ENCODE measurements at places on chromosomes 11 and 22. TPM values are rescaled to one million over a fixed set of nuclear protein-coding genes. Genes with fewer than 3 reads are reported as not detected.

DNA sequence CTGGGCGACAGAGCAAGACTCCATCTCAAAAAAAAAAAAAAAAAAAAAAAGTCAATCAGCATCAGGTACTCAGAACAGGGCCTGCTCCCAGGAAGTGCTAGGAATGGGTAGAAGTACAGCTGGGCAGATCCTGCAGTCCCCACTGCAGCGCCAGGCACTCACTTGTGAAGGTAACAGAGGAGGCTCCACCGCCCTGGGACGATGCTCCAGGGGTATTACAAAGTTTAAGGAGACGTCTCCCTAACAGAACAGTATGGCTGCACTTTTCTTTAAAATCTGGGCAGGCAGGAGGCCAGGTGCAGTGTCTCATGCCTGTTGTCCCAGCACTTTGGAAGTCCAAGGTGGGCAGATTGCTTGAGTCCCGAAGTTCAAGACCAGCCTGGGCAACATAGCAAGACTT lies 1449.0 kb downstream of the BRD1 start:
- no peak for DNase-seq

- DNase-seq = no peak
Observed at GRCh38 chr11:65444314-65445051, 21.9 kb downstream of the NEAT1 start.

DNA sequence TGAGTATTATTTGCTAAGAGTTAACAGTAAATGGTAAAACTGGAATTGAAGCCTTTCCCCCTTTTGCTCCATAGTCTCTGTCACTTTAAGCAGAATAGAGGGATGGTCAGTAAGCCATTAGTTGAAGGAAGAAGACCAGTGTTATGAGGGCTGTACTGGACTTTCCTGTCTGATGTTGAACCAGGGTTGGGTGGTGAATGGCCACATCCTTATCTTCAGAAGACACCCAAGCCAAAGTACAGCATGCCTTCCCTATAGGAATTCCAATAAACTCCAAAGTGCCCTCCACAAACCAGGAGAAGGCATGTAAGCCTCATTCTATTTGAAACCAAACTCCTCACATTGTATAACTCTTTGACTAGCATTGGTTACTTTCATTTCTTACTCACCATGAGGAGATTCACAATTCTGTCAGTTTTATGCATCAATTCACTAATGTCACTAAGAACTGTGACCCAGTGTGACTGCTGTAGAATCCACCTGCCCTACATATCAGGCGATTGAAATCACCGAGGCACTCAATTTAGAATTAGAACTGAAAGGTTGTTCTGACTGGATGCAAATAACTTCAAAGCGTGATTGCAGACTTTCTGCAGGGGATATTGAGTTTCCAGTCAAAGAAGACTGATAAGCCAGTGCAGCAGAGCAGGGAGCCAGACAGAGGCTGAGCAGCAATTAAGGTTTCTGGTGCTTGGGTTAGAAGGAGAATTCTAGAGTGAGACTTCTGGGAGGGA lies 107.1 kb upstream of the DDI1 start:
- DNase-seq = no peak

Gene CDON
- 31.5 TPM for total RNA-seq

All from H7 (cell line).